Left lobe of liver (tissue), 2 donors: ENCODE measurements at places on chromosomes 6 and 20. TPM values are rescaled to one million over a fixed set of nuclear protein-coding genes. Genes with fewer than 3 reads are reported as not detected.

KIZ gene
- total RNA-seq: 6.8 TPM

SESN1 gene
- 10.5 TPM for total RNA-seq

TRAPPC3L gene
- not detected for total RNA-seq

WFDC10B gene
- total RNA-seq: not detected

HS3ST5 gene
- total RNA-seq: not detected

ENPP1 gene
- total RNA-seq: 49.1 TPM

GATA5 gene
- total RNA-seq: 0.48 TPM

SMLR1 gene
- total RNA-seq: 22.2 TPM

GCLC gene
- total RNA-seq: 97.5 TPM

DLK2 gene
- not detected for total RNA-seq

ULBP1 gene
- 0.08 TPM for total RNA-seq
